ENCODE measurements at places on chromosomes 6 and 20.

- DNase-seq: no peak
Measured at GRCh38 chr20:50111120-50111828, 1.7 kb downstream of the UBE2V1 start.

DNA sequence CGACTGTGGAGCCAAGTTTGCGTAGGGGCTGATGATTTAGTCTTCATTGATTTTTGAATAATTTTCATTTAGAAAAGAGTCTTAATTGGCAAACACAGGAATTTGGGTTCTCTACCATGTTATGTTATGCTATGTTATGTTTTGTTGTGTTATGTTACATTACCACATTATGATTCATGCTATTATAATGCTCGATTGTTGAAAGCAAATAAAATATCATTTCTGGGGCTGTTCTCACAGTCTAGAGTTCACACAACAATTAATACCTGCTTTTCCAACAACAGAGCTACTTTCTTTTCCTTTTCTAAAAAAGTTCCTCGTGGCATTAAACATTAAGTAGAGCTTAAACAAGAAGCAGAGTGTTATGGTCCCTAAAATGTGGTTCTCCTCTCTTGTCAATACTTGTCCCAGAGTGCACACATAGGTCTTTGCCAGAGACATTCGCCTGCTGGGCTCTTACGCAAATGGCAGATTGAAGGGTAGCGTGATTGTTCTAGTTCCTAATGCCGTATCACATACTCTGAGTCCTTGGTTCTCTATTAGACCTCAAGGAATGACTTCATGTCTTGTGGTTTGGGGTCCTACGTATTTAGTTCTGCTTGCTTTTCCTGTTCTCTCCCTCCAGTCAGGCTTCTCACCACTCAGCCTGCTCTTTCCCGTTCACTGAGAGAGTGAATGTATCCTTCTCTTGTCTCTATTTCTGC is 370.3 kb downstream of the CD109 start:
- DNase-seq: no peak

DNA sequence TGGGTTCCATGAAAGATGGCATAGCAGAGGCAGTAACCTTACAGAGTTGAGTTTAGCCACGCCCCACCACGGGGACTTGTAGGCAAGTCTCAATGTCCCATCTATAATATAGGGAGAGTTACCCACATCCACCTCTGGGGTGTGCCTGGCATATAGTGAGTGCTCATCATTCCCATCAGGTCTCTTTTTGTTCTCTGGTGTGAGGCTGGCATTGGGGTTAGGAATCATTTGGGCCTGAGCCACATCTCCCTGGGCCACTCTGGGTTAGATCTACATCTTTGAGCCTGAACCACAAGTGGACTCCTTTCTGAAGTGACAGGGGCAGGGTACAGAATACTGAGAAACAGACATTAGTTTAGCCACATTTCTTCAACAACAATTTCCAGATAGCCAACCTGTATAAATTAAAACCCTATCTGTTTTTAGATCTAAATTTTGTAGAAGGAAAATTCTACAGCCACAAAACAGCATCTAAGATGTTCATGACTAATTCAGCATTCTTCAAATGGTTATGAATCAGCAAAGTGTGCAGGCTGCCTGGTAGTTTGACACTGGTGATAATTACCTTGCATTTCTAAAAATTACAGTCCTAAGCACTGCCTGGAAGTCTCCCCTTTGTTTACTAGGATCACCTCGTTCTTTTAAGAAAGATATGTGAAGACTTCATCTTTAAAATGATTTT is 20.1 kb downstream of the RNF24 start:
- DNase-seq: no peak

GRCh38 chr20:16069389-16070010 is 503.7 kb downstream of the KIF16B start:
- DNase-seq: peak; percentile 7

DNA sequence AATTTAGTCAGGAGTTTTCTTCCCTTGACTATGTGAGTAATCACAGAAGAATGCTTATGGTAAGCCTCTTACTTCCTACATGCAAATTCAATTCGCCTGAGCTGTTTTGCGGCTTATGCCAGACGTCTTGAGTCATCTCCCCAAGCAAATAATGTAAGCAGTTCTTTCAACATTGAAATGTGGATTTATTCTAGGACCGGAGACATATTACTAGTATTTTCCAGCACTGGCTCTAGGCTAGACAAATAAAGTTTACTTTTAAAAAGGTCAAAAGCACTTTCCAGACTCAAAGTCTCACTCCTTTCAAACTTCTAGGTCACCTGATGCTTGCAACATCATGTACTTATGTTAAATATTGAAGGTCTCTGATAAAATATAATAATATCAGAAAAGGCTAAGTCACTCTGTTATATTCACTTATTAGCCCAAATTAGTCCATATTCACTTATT is 38.1 kb upstream of the NOX3 start:
- DNase-seq: peak; percentile 70
